T-cell (primary cell): ENCODE measurements at places on chromosomes 3 and 15.

DNA sequence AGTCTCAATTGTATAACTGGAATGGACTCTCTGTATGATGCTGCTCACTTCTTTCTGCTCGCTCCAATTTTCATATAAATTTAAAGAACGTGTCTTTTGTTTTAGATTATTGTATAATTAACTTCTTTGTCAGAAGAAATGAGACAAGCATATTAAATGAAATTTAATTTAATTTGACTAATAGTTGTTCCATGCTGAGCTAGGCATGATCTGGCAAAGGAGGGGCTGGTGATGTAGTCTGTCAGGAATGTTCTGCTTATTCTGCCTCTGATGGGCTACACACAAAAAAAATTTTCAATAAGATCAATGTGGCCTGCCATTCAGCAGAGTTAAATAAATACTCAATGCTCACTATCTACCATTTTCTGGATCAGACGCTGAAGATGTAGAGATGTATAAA lies 208.4 kb upstream of the CD96 start:
- DNase-seq: no peak

DNA sequence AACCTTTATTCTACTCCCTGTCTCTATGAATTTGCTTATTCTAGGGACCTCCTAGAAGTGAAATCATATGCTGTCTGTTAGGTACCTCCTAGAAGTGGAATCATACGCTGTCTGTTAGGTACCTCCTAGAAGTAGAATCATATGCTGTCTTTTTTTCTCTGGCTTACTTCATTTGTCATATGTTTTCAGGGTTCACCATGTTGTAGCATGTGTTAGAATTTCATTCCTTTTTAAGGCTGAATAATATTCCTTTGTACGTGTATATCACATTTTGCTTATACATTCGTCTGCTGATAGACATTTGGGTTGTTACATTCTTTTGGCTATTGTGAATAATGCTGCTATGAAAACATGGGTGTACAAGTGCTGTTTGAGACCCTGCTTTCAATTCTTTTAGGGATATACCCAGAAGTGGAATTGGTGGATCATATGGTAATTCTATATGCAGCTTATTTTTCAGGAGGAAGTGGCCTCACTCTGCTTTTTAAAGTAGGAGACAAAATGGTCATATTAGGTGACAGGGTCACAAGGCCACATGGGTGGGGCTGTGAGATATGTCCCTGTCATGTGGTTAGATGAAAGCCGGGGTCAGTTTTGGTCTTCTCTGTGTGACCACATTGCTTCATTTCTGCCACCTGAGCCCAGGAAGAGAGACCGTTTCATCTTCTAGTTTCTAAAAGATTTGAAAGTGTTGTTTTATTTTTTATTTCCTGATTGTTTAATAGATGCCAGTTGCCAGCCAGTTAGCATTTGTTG lies 76.7 kb downstream of the FLNB start:
- DNase-seq: no peak

DNA sequence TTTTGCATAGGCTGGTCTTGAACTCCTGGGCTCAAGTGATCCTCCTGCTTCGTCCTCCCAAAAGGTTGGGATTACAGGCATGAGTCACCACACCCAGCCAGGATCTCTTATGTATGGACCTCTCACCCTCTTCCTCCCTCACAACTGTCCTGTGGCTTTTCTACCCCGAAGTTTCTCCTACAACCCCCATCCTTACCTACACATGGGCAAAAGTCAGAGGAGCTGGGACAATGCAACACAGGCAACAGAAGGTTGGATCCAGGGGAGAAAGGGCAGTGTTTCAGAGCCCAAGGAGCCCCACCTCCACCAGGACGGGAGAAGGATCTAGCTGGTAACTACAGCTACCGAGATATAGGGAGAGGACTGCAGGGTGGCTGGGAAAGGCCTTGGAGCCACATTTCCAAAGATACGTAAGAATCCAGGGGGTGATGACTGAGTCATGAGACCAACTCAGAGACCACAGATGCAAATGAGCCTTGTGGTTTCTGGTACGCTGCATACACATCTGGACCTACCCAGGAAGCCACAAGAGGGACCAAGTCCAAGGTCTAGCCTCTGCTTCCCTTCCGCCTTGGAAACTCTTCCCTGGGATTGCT lies 13.6 kb downstream of the IGDCC4 start:
- no peak for DNase-seq

GRCh38 chr3:140187028-140187427 lies 252.0 kb downstream of the CLSTN2 start:
- no peak for DNase-seq
